ENCODE measurements at places on chromosomes 7 and 10.
A peak's percentile ranks its signal among the peaks of the same experiment; 100 is the strongest.

DNA sequence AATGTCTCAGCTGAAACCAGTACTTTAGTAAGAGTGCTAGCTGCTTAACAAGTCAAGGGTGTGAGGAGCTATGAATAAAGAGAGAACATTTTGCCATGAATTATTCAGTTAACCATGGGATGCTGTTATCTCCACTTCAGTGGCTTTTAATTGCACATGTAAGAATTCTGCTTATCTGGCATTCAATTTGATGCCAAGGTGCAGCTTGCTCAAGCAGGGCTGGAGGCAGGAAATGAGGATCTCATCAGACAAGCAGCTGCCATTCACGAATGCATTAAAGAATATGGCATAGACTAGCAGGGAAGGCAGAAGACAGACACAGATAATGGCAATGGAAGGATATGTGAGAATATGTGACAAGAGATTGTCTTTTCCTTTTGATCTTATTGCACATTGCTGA lies 697.8 kb downstream of the NRG3 start:
- DNase-seq: no peak

GRCh38 chr7:27125986-27126394 lies 4.6 kb downstream of the HOXA4 start:
- DNase-seq: no peak

DNA sequence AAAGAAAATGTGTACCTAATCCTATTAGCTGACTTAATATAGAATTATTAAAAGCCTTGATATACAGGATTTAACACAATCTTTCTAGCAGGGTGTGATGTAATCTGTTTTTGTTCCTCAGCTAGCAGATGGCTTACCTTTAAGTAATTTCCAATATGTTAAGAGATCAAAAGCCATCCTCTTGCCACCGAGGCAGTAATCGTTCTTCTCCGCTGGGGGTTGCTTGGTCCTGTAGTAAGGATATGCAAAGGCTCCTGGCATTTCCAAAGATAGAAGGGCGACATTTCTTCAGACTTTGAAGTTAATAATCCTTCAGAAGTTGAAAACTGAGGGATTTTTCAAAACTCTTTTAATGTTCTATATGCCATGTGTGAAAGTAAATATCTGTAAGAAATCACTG lies 156.4 kb downstream of the FZD1 start:
- DNase-seq: no peak

GRCh38 chr7:17463511-17464085 lies 165.1 kb downstream of the AHR start:
- DNase-seq: peak; percentile 32

DNA sequence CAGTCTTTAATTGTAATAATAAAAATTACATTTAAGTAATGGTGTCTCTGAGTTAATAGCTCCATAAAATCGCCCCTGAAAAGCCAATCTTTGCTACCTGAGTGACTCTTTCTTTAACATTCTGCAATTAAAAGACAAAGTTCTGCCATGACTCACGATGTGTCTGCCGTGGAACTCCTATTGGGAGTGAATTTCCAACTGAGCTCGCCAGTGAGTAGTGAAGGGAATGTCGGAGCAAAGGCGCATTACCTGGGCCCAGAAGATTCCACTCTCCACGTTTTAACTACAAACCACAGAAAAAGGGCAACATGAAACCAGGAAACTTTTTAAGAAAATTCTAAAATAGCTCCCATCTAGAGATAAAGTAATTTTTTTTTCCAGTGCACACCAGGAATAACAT lies 36.9 kb upstream of the RNF32 start:
- DNase-seq: no peak

GRCh38 chr7:4800487-4800886 lies 25.1 kb downstream of the AP5Z1 start:
- DNase-seq: no peak

- no peak for DNase-seq
These were observed 194.8 kb downstream of the CFTR start for GRCh38 chr7:117674617-117675016.

- DNase-seq: no peak
These were observed 159.1 kb upstream of the EEPD1 start for GRCh38 chr7:35993676-35994606.

GRCh38 chr10:100656454-100656853 lies 88.9 kb upstream of the PAX2 start:
- no peak for DNase-seq

- DNase-seq: peak; percentile 97
These were observed 269.6 kb downstream of the RPS24 start for GRCh38 chr10:78302989-78303854.

DNA sequence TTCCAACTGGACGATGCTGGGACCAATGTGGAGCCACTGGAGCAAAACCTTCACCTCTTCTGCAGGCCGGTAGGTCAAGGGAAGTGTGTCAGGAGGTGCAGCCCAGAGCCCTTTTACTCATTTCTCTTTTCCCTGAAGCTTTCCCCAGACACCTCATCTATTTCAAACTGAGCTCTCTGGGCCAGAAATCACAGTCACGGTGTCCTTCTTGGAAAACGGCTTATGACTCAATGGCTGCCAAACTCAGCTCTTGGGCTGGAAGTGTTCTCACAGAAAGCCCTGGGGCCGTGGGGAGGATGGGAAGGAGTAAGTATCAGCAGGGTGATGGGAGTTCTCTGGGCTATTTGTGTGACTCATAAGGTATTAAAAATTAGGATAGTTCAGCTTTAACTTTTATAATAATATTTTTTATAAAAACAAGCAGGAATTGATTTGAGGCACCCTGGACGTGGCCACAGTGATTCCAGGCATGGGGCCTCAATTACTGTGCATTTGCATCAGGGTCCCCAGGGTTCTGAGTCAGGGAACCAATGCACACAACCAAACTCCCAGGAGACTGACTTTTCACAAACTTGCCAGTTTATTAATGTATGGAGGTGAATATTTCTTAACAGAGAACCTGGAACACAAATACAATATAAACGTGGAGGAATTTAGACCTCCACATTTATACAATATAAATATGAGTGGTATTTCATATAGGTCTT lies 187.4 kb upstream of the TMEM72 start:
- DNase-seq: no peak

DNA sequence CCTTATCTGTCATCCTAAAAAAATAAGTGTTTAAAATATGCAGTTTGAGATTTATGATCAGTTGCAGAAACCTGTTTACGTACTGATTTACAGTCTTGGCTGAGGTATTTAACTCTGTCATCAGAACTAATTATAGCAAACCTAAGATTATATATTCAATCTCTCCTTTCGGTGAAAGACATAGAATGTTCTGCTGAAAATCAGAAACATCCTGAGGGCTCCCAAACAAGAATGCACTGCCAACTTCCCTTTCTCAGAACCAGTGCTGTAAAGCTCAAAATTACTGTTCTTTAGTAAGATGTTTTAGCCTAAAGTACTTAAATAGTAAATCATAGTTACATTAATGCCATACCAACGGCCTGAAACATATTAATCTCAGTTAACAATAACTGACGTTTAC lies 34.3 kb downstream of the FAM204A start:
- DNase-seq: no peak

GRCh38 chr10:112774798-112775197 lies 175.2 kb upstream of the TCF7L2 start:
- no peak for DNase-seq

DNA sequence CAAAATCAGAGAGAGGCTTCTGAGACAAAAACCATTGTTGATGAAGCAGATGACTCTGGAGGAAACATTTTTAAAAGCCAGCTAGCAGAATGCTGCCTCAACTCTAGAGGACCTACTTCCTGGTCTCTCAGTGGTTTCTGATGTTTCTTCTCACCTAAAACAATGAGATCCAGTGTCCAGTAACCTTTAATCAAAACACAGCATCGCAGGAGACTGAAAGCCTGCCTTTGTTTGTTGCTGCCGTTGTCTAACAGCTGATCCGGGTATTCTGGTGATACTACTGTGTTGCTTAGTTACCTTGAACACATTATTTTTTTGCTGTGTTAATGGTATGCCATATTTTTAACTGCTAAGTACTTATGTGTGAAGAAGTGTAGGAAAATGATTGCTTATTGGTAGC lies 70.9 kb downstream of the WIPF3 start:
- DNase-seq: no peak

DNA sequence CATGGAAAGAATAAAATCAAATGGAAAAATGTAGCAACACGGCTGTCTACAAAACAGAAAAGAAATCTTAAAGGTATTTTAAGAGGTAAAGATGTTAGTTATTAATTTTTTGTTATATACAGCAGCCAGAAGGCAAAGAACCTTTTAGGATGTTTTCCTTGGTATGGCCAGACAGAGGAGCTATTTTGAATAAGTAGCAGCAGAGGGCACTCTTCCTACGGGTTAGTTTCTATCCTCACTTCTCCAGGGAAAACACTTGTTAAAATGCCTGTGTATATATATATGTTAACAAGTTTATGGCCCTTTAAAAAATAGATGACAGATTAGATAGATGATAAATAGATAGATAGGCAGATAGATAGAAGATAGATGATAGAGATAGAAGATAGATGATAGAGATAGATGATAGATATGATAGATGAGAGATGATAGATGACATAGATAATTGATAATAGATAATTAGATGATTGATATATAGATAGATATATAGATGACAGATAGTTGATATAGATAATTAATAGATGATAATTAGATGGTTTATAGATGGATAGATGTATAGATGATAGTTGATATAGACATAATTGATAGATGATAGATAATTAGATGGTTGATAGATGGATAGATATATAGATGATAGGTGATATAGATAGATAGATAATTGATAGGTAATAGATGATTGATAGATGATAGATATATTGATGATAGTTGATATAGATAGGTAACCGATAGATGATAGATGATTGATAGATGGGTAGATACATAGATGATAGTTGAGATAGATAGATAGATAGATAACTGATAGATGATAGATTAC lies 57.8 kb upstream of the WIPF3 start:
- DNase-seq: no peak

- DNase-seq: no peak
These were observed 173.9 kb upstream of the ZMIZ1 start for GRCh38 chr10:78894841-78895195.

DNA sequence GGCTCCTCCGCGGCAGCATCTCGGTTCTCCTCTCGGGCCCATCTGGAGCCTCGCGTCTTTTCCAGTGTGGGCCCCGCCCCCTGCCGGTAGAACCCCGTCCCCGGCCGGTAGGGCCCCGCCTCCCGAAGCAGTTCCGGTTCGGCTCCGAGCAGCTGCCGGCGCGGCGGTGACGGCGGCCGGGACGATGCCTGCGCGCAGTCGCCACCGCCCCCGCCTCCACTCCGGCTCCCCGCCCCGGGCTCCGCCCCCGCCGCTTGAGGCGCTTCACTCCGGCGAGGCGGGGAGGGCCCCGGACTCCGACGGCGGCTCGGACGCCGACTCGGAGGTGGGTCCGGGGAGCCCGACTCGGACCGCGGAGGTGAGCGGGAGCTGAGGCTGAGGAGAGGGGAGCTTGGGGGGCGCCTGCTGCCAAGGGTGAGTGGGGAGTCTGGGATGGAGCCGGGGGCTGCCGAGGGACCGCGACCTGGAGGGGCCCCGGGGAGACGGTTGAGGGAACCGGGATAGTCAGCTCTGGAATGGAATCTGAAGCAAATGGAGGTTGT lies at the start of gene SAMD8:
SAMD8 (plus strand) TSS at position 292 of the 542 bp plus-strand sequence. CDS start 38,873 bp downstream, outside the sequence.
- peak; percentile 94 for DNase-seq

DNA sequence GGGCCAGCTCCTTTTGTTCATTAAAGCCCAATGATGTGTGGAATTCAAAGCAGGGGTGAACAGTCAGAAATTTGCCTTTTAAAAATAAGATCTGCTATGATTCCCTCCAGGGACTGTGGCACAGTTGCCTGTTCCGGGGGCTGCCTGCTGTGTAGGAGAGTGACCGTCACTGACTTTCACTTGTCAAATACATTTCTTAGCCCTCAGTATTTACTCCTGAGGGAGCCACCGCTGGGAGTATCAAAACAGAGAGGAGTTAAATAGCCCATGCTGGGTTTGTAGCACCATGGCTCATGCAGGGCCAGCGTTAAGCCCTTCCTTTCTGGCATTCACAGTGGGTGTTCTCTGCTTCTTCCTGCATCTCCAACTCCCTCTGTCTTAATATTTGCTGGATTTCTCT lies 897.8 kb downstream of the SORCS3 start:
- DNase-seq: no peak

GRCh38 chr7:15662451-15662850 lies 24.0 kb downstream of the MEOX2 start:
- DNase-seq: no peak

- DNase-seq: no peak
These were observed 166.6 kb downstream of the THSD7A start for GRCh38 chr7:11665357-11665756.

Measured in T-helper 2 cell (primary cell).